ENCODE measurements at places on chromosomes 7 and 10.
A peak's percentile ranks its signal among the peaks of the same experiment; 100 is the strongest.

- DNase-seq, result no peak
Measured at GRCh38 chr10:101018600-101019439, 12.1 kb downstream of the PDZD7 start.

GRCh38 chr7:83119494-83119893 is 43.2 kb downstream of the PCLO start:
- no peak for DNase-seq

DNA sequence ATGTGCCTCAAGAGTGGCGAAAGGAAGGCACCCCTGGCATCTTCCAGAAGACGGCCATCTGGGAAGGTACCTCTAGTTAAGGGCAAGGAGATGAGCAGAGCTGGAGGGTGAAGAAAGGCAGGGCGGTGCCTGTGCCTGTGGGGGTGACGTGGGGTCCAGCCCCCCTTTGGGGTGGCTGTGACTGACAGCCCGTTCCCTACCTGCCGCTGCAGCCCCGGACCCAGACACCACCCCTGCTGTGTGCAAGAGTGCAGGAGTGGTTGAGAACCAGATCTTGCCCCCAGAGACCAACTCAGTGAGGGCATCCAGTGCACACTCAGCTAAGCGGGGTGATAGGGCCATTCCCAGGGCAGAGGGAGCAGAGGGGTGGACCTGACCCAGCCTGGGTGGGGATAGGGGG is 4.3 kb upstream of the MUC17 start:
- no peak for DNase-seq

- no peak for DNase-seq
Measured at GRCh38 chr10:29959586-29959985, 99.8 kb downstream of the JCAD start.

DNA sequence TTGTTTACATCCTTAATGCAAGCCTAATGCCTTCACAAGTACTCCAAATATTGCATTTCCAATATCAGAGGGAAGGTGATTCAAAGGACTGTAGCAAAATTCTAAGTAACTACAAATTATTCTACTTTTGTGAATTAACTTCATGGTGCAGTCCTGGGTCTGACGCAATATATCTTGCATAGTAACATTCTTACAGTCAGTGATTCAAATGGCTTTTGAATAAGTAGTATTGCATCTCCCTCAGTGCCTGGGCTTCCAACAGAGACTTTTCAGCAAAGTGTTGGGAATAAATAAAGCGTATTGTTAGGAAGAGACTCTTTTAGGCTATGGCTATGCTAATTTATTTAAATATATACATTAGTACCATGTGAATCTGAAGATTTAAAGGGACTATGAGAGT is 564.7 kb upstream of the COBL start:
- DNase-seq, result no peak

- DNase-seq, result no peak
Measured at GRCh38 chr7:2282185-2282751, 32.0 kb downstream of the SNX8 start.

DNA sequence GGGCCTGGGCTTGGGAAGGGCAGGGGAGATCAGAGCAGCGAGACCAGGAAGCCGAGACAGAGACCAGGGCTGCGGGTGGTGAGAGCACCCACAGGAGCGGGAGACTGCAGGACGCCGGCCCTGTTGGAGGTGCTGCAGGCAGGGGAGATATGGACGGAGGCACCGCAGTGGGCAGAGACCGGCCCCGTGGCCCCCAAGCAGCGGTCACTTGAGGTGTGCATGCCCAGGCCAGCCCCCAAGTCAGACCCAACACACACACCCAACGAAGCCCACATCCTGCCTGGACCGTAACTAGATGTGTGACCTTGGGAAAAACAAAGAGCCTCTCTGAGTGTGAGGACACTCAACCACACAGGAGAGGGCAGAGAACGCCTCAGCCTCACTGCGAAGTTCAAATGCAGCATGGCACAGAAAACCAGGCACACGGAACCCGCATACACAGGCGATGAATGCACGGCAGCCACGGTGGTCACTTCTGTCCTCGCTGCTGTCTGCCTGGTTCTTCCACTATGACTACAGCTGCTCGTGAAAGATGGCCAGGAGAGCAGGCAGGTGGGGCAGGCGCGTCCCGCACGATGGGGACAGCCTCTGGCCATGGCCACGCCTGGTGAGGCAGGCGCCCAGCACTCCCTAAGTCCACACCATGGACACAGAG is 214.7 kb downstream of the MAD1L1 start:
- no peak for DNase-seq

DNA sequence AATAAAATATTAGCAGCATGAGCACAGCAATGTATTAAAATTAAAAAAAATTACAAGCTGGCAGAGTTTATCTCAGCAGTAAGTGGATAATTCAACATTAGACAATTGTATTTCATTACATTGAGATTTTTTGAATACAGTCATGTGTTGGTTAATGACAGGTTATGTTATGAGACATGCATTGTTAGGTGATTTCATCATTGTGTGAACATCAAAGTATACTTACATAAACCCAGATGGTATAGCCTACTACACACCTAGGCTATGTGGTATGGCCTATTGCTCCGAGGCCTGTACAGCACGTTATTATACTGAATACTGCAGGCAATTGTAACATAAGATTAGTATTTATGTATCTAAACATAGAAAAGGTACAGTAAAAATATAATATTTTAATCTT is 29.7 kb downstream of the CCDC6 start:
- no peak for DNase-seq

DNA sequence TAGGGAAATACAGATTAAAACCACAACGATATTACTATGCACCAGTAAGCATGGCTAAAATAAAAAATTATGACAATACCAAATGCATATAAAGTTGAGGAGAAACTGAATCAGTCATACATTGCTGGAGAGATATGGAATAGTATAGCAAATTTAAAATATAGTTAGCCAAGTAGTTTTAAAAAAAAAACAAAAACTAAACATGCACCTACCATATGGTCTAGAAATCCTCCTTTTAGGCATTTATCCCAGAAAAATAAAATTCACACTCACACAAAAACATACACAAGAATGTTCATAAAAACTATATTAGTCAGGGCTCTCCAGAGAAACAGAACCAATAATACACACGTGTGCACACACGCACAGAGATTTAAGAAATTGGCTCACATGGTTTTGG is 175.8 kb downstream of the IPMK start:
- no peak for DNase-seq

- DNase-seq, result peak; percentile 62
Measured at GRCh38 chr10:124153023-124153826, 59.8 kb upstream of the CHST15 start.

DNA sequence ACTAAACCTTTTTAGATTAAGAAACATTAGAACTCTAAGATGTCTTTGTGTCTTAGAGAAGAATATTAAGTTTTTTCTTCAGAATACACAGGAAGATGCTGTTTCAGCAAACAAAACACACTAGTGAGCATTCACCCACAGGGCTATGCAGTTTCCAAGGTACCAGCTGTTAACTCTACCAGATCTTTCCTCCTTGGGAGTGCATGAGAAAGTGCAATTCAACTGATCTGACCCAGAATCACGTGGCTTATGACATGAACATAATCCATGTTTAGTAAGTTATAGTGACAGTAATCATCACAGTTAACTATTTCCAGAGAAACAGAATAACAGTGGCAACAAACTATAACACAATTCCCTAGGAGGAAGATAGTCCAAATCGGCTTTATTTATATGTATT is 270.7 kb downstream of the CACNA2D1 start:
- DNase-seq, result no peak

DNA sequence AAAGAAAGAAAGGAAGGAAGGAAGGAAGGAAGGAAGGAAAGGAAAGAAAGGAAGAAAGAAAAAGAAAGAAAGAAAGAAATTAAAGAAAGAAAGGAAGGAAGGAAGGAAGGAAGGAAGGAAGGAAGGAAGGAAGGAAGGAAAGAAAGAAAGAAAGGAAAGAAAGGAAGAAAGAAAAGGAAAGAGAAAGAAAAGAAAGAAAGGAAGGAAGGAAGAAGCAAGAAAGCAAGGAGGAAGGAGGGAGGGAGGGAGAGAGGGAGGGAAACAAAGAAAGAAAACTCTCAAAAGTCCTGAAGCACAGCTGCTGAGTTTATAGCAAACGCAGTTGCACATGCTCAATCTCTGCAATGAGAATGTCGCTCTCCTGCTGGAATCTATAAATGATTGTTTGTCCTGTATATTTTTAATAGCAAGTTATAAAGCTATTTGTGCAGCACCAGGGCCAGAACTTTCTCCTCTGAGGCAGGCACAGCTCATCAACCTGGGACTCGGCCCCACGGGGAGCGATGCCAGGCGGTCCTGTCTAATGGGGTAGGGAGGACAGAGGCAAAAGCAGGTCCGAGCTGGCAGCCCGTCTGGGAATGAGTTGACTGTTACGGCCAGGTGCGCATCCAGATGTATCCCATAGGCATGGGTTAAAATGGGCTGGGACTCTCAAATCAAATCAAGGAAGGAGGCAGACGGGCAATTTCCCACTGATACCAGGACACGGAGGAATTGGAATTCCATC is 118.0 kb upstream of the PFKP start:
- no peak for DNase-seq

DNA sequence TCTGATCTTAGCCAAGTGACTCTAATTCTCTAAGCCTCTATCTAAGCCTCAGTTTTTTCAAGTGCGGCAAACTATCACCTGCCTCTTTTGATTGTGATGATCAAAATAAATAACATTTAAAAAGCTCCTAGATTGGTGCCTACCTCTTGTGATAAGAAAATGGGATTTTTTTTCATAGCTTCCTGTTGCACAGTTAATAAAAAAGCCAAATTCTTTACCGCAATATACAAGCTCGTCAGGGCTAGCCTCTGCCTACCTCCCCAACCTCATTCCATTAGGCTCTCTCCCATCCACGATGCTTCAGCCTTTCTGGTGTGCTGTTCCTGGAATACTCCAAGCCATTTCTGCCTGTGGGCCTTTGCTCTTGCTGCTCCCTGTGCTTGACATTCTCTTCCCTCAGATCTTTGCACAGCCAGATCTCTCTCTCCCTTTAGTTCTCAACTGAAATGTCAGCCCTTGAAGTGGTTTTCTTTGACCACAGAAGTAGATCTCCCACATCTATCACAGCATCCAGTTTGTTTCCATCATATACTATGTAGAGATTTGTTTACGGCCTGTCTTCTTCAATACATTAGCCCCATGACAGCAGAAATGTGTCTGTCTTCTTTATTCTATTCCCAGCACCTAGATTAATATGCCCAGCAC is 48.8 kb downstream of the SFR1 start:
- no peak for DNase-seq

- DNase-seq, result no peak
Measured at GRCh38 chr10:73841061-73841421, 29.6 kb upstream of the NDST2 start.

GRCh38 chr7:17402628-17403278 is 104.3 kb downstream of the AHR start:
- DNase-seq, result no peak

DNA sequence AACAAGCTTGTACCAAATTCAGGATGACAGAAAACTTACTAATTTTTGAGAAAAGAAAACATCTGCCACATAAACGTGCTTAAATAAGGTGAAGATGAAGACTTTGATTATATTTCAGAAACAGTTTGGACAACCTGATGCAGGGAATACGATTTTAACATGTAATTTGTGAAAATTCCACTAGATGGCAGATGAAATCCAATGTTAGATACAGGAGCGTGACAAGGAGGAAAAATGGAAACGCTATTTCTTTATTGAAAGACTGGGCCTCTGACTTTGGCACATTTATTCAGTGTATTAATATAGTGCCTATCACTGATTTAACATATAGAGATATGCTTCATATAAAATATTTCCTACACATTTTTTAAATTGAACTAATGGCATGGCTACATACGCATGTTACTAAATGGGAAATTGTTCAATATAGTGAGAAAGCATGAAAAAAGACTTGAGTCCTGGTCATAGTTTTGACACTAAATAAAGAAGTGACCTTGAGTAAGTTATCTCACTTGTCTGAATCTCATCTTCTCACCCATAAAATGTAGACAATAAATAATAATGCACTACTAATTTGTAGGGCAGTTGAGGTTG is 60.7 kb downstream of the CD36 start:
- no peak for DNase-seq
